ENCODE measurements at places on chromosomes 4 and X.

- DNase-seq = no peak
Observed at GRCh38 chrX:40644176-40644575, 3.2 kb downstream of the CXorf38 start.

GRCh38 chr4:5719350-5720055, 8.5 kb downstream of the EVC start:
- no peak for DNase-seq

- DNase-seq = no peak
Observed at GRCh38 chr4:182143086-182143821, 99.9 kb upstream of the TENM3 start.

DNA sequence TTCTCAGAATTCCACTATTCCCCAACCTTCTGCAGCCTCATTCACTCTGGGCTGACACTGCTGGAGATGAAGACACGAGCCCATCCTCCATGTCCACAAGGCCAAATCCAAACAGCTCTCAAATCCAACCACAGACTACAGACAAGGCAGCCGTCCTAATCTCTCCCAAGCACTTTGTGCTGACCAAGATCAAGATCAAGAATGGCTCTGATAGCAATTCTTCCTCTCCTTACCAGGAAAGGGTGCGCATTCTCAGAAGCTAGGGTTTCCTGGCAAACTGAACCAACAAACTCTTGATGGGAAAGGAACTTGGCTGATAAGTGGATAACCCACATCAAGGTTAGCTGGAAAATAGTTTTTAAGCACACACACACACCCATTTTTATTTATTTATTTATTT, 26.5 kb downstream of the RELL1 start:
- DNase-seq = no peak

Data from NCI-H1105 treated with DMSO at 0.1 percent for 48 hours (cell line).